ENCODE measurements at places on chromosomes 6 and 20.

- no peak for DNase-seq
These were observed 34.6 kb downstream of the MAPK14 start for GRCh38 chr6:36062247-36062646.

- no peak for DNase-seq
These were observed 96.3 kb downstream of the LYRM2 start for GRCh38 chr6:89542081-89542857.

DNA sequence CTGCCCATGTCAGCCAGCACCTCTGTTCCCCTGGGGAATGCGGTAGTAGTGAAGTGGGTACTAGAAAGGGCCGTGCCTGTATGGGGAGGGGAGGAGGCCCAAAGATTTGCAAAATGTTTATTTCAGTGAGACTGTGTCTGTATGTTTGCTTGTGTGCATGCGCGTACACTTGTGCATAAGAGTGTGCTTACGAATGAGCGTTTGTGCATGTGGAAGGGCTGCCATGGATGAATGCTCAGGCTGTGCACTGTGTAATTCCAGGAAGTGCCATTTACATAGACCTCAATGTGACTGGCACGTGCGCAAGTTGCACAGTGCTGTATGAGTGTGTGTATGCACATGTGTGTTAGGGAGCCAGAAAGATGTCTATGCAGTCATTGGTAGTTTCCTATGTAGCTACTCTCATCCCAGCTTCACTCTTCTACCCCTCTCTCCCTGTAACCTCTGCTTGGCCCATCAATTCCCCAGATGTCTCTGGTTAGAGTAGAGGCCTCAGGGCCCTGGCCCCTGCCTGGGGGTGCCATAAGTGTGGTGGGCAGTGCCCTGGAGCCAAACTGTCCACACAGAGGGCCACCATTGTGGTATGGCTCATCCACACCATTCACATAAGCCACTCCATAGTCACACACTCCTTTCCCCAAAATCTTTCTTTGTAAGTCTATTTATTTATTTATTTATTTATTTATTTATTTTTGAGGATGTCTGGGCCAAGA is 26.8 kb upstream of the SLC22A7 start:
- DNase-seq = no peak

GRCh38 chr6:16421462-16421960 is 183.1 kb downstream of the GMPR start:
- DNase-seq = no peak

- DNase-seq = no peak
These were observed 395.3 kb downstream of the TBC1D32 start for GRCh38 chr6:120938876-120939472.

DNA sequence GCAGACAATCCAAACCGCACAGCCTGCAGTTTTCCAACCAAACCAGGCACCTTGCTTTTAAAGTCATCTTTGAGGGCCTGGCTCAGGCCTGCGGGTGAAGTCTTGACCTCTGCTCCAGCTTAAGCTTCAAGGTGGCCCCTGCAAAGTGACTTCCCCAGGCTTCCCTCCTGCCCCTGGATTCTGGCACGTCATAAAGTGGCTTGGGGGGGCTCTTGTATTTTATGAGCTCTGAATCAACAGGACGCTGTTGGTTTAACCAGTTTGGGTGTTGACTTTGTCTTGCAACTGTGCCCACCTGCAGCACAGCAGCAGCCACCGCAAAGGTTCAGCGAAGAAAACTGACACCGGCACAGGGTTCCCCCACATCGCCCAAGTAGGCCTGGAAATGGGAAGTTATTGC is 81.2 kb downstream of the NFATC2 start:
- no peak for DNase-seq

DNA sequence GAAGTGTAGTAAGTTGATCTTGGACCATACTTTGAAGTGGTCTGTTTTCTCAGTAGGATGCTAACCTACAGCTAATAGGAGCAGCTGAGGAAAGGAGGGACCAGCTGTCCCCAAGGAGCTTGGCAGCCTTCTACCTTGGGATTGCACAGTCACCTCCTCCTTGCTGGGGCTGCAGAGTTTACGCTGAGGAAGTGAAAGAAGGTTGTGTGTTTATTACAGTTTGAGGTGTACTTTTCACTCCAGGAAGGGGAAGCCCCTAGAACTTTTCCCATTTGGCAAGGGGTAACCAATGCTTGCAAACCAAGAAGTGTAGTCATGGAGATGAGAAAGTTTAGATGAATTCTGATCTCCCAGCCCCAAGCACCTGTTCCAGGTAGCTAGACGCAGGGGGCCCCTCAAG is 58.8 kb downstream of the BMP6 start:
- no peak for DNase-seq

DNA sequence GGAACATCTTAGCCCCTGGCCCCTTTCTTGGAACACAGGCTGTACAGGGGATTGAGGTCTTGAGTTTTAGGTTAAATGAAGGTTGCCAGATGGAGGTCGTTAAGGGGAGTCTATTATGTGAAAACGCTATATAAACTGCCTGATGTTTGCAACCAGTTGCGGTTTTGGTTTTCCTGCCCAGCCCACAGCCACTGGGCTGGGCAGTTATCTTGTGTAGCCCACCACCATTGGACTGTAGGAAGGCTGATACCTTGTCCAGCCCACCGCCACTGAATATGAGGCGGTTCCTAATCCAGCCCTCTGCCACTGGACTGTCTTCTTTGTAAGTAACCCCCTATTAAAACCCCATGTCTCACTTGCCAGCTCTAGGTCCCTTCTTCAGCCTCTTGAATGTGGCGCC is 42.3 kb upstream of the COL21A1 start:
- no peak for DNase-seq

DNA sequence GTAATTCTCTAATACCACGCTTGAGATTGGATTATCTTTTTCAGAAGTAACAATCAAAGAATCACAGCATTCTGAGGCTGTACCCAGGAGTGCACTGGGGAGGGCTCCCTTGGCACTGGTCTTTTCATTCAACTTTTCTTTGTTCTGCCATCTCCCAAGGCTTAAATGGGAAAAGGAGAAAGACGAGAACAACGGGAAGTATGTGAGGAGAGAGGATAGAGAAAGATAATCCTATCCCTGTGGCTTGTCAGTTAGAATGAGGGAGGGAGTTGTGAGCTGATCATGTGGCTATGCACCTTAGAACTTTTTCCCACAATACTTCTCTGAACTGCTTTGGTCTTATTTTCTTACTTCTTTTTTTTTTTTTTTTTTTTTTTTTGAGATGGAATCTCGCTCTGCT is 83.1 kb downstream of the CAP2 start:
- no peak for DNase-seq

GRCh38 chr6:125367036-125367782 is 65.4 kb upstream of the HDDC2 start:
- no peak for DNase-seq

DNA sequence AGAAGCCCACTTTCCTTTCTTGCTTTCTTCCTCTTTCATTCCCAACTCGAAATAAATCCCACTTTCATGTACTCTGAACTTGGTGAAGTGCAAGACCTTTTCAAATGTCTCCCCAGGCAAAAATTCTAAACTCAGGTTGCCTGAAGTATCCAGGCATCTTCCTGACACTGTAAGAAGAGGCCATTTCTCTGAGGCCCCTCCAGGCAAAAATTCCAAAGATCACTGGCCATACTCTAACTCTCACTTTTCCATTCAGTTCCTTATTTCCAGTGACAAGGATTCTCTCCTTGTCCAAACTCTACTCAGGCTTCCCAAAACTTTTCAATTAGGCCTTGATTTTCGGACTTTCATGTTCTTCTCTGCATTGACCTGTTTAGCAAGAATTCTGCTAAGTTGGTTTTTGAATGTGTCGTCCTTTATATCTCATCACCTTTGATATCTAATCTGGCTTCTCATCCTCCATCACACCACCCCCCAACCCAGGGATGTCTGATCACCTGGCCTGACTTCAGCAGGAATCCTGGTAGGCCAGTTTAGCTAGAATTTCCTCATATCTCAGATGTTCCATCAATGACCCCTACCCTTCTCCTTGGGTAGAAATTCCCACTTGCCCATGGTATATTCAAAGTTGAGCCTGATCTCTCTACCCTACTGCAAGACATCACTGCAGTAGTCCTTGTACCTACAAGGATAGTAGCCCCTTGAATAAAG is 124.9 kb downstream of the RCAN2 start:
- no peak for DNase-seq

DNA sequence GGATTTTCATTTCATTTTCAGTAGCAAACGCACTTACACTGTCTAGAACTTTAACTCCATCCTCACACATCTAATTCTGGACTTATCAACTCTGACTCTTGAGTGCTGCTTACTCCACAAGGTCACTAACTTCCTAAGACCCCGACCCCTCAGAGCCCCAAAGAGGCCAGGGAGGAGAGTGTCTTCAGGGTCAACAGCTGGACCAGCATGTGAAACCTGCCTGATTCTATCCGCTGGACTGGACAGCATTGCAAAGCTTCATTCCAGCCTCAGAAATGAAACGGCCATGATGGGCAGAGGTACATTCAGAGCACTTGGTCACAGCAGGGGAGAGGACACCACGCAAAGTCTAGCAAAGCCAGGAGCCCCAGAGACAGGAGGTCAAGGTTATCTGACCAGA is 9.1 kb downstream of the RNASET2 start:
- DNase-seq = no peak

DNA sequence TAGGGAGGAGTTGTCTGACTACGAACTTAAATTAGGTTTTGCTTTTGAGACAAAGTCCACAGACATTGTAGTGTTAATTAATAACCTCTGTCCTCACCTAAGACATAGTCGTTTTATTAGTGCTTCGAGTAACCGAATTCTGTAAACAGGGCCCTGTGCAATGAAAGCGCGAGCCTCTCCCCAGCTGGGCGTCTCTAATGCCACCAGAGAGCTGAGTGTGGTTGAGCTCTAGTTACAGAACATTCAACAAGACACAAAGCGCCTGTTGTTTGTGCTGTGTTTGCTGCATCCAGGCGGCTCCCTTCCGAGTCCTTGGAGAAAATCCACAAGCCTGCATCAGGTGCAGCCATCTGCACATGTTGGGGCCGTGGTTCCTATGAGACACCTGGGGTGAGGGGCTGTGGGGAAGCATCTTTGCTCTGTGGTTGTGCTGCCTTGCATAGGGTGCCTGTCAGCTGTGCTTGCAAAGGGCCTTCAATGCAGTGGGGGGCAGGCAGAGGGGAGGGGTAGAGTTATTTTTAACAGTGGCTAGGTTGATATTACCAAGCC is 63.9 kb downstream of the CD164 start:
- DNase-seq = no peak

DNA sequence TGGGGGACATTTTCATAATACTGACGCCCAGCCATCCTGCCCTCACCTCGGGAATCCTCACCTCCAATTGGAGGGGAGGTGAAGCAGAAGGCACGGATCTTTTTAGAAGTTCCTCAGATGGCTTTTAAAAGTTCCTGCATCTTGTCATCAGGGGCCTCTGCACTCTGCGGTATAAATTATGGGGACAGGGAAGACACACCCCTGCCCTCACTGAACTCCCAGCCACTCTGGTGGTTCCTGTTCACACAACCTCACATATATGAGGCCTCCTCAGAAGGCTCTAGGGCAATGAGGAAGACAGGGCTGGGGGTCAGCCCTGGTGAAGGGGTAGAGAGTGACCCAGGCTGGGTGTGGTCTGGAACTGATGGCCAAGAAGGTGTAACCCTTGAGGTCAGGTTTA is 187.0 kb downstream of the SOD2 start:
- DNase-seq = no peak

- DNase-seq = no peak
These were observed 8.2 kb upstream of the NTSR1 start for GRCh38 chr20:62700261-62700930.
